ENCODE measurements at places on chromosomes 1 and 21.

- DNase-seq, result no peak
Measured at GRCh38 chr1:64969305-64970046, 3.1 kb upstream of the JAK1 start.

GRCh38 chr1:154325583-154326545 is 539 bp downstream of the ATP8B2 start:
- DNase-seq, result peak; percentile 57

GRCh38 chr1:229208481-229208880 is 62.4 kb upstream of the RAB4A start:
- DNase-seq, result no peak

DNA sequence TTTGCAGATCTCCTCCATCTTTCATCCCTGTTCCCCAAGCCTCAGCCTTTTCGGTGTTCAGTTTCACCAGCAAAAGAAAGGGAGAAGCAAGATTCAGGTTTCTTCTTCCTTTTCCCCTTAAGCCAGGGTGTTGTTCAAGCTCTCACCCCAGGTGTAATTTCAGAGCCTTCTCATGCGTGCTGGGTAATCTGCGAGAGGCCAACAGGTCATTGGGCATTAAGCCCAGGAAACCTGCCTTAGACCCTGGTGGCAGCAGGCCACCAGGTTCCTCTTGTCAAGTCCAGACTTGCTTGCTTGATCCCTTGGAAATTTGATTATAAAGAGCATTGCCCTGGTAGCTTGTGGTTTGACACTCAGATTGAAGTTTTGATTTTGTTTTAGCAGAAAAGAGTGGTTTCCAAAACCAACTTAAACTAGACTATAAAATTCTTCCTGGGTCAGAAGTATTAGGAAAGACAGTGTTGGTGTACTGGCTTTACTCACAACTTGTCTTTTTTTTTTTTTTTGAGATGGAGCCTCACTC is 6.9 kb downstream of the AKR1A1 start:
- no peak for DNase-seq

DNA sequence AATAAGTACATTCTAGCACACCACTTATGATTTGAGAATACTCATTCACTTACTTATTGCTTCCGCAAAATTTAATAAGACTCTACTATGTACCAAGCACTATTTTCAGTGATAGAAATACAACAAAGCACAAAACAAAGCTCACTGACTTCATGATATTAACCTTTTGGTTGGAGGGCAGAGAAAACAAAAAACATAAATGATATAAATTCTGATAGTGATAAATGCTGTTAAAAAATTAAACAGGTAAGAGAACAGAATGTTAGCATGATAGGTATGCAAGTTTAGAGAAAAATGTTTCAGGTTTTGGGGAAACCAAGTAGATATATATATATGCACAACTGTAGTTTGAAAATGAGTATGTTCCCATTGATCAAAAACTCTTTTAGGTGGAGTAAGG is 1.2 kb downstream of the LRRC40 start:
- DNase-seq, result no peak

DNA sequence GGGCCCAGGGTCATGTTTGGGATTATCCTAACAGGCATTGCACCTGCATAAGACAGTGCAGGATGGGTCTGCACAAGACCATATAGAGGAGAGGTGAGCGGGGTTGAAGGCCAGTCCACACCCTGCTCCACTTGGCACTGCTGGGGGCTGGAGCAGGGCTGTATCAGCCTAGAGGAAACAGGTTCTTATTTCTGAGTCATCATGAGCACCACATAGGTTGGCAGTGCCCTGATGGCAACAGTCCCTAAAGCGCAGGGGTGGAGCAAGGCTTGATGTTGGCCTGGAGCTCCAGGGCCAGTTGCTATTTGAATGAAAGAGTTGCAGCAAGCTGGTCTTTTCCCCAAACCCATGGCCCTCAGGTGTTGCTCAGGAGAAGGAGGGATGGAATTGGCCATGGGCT is 29.8 kb upstream of the BMP8B start:
- DNase-seq, result no peak

Measured in retinal pigment epithelial cell (primary cell).